ENCODE measurements at places on chromosomes 12 and 14.

GRCh38 chr14:44297437-44297836, 209.6 kb downstream of the FSCB start:
- no peak for DNase-seq

DNA sequence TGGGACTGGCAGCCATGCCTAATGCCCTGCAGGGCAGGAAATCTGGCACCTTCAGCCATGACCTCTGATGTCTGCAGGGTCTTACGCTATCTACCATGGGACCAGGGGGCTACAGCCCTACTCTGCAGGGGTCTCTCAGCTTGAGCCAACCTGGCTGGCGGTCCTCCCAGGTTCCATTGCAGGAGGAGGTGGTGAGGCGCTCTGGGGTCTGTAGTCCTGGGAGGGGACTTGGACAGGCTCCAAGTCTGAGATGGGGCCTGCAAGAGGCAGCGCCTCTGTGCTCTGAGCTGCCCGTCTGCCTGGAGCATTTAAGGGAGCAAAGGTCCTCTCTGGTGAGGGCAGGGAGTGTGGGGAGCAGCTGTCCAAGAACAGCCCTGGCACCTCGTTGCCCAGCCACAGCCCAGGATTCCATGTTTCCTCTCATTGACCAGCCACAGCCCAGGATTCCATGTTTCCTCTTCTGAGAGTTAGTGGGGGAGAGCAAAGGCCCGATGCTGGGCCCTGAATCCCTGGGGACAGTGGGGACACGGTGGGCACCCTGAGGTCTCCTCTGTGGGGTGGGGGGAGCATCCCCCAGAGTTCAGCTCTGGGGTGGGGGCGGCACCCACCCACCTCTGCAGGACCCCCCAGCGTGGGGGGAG, 655 bp downstream of the PLD4 start:
- no peak for DNase-seq

GRCh38 chr12:103956509-103957027, 9.1 kb upstream of the TDG start:
- no peak for DNase-seq

DNA sequence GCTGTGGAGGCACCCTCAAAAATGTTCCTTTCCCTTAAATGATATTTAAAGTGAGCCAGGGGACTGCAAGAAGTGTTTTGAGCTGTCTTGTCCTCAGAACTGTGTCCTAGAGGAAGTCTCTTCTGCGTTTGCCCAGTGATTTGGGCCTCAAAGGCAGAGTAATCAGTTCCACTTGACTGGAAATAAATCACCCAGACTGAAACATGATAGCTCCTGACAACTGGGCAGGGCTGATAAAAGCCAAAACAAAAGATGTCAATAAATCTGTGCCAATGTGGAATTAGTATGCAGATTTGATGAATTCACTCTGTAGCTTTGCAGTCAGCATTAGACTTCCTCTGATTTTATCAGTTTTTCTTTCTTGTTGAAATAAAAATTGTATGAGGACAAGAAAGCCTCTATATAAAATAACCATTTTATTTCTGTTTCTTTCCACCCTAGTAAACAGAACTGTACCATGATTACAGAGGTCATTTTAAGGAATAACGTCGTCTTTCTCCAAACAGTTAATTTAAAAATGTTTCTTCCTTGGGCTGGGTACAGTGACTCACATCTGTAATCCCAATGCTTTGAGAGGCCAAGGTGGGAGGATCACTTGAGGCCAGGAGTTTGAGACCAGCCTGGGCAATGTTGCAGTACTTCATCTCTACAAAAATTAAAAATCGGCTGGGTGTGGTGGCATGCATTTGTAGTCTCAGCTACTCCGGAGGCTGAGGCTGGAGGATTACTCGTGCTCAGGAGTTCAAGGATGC, 180.8 kb downstream of the ERC1 start:
- DNase-seq = no peak

- DNase-seq = no peak
These were observed 367.5 kb downstream of the DAD1 start for GRCh38 chr14:22221508-22221907.

Data from activated T-helper 1 cell treated with anti-CD3 and anti-CD28 coated beads, Interleukin-2, amount 50 U/mL, for 16 hours (primary cell).